ENCODE measurements at places on chromosomes 11 and 22.

DNA sequence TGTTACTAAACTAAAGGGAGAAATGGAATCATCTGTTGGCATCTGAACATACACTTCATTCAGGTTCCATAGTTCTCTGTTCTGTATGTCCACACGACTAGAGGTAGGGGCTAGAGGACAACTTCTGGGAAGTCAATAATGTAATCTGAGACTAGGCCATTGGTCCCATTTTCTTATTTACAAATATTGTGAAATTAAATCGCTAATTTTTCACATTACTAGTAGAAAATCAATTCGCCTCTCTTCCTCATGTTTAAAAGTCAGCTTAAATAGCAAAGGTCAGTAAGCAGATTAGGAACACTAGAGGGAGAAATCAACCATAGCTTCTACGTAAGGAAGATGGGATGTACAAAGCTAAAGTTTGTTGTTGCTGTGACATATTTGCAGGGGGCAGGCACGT is 59.7 kb downstream of the CADM1 start:
- no peak for DNase-seq

DNA sequence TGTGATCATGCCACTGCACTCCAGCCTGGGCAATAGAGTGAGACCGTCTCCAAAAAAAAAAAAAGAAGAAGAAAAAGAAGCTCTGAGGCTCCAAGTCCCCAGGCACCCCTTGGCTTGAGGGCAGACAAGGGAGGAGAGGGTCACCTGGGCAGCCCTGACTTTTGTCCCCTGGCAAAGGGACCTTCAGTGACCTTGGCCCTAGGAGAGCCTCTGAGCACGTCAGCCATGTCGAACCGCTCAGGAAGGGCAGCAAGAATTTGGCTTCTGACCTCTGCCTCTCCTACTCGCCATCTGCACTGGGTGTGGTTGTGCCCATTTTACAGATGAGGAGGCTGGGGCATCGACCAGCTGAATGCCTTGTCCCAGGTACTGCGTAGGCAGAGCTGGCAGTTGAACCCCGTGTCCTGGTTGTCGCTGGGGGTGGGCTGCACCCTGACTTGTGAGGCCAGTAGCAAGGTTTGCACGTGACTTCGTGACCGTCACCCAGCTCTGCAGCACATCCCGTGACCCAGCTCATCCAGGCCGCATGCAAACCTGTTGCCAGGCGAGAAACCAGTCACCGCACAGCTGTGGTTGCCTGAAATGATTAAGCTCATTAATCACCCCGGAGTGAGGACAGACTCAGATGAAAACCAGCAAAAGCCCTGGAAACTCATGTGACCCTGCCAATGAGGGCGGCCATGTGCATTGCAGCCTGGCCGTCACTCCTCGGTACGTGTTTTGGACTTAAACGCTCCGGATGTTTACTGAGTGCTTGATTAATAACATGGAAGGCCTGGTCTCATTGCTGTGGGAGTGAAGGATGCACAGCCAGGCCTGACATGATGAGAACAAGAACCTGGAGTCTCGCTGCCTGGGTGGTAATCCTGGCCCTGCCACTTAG is 47.7 kb upstream of the PPP6R3 start:
- DNase-seq: no peak

DNA sequence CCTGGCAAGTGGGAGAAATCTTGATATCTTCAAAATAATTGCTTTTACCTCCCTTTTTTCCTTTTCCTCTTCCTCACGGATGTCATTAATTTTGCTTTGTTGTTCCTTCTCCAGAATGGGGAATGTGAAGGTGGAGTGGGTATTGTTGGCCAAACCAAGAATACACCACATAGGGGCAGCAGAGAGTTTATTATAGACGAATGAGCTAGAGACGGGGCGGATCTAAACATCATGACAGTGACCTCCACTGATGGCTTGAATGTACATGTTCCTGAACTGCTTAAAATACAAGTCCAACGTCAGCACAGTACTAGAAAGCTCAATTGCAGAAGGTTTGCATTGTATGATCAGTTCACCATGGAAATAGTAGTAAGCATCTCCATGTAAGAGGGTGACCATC is 122.3 kb upstream of the SNX19 start:
- DNase-seq: no peak

DNA sequence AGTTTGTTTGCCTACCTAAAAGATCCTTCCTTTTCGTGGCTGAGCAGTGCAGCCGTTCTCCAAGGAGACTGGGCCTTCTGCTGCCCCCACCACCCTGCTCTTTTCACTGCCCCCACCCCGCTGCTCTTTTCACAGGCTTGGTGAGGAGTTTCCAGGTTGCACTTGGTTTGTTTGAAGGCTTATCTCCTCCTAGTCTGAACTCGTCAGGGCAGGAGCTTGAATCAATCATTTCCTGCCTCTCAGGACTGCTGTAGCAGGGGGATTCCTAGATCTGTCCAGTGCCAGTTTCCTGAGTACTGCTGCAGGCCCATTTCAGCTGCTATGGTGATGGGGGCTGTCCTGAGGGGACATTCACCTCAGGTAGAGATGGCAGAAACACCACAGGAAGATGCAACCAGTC is 10.0 kb downstream of the MED15 start:
- DNase-seq: no peak

- DNase-seq: no peak
Observed at GRCh38 chr22:46240073-46240472, 10.0 kb downstream of the CDPF1 start.
